ENCODE measurements at places on chromosomes 7 and 10.

DNA sequence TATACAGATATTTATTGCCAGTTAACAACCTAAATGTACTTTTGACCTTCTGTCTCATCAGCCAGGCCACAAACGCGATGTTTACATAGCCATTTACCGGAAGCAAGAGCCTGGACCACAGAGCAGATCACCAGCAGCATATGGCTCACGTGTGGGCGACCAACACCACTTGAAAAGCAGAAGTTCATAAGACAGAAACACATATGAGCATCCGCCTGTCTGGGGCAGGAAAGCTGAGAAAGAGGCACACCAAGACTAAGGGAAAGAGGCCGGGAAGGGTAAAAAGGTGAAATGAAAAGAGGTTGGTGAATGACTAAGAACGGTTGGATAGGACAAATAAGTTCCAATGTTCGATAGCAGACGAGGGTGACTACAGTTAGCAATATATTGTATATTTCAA is 1.3 kb downstream of the ABCB1 start:
- no peak for DNase-seq

DNA sequence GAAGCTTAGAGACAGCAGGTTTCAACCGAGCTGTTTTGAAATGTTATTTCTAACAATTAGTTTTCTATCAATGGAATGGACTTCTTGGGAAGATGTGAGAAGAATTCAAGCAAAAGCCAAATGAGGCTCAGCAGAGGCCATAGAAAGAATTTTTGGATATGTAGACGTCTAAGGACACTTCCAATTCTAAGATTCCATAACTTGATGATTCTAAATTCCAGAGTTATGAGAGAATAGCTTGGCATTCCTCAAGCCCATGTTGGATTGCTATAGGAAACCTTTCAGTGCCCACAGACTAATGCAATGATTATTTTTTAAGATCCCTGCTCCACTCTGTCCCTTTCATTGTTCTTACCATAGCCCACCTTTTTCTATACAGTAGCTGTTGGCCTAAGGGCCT is 77.2 kb upstream of the PALS2 start:
- DNase-seq: no peak

- DNase-seq: no peak
Observed at GRCh38 chr10:70567603-70568002, 34.9 kb downstream of the PRF1 start.

- DNase-seq: no peak
Observed at GRCh38 chr7:574661-575395, 55.2 kb upstream of the PDGFA start.

DNA sequence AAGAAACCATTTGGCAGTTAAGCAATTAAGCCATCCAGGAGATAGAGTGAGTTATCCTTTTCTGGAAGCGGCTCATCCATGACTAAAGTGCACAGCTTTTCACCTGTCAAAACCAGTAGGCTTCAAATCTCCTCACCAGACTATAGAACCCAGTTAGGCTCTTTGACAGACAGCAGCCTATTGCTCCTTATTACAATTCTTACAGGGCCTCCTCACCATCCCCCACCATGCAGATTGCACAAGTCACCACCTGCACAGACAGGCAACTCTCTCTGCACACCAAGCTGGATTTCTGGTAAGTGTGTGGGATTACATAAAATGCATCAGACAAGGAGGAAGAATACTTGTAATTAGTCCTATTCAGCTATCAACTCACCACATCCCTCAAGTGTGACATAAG is 301.6 kb downstream of the SNX13 start:
- no peak for DNase-seq

GRCh38 chr10:86648704-86649427 is 5.5 kb upstream of the OPN4 start:
- DNase-seq: no peak

GRCh38 chr10:111106081-111106480 is 29.3 kb downstream of the ADRA2A start:
- no peak for DNase-seq

DNA sequence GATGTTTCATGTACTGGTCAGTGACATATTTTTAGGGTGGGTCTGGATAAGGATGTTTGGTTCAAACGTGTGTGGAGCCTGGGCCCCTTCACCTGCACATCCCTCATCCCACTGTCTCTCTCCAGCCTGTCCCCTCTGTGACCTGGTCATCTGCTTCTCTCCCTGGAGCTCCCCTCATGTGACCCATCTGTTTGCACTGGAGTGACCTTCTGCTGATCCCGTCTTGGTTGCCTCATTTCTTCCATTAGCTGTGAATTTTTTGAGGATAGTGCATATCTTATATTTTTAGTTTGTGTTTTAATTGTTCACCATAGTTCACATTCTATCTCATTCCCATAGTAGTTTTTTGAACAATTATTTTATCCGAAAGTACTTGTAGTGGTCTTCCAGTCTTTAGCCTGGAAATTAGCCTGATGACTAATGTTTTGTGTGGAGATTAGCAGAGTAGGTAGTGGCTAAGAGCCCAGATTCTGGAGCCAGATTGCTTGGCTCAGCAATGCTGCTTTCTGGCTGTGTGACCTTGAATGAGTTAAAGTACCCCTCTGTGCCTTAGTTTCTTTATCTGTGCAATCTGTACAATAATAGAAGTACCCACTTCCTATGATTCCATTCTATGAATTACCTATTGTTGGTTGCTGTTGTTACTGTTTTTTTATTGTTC is 224.5 kb downstream of the LRMDA start:
- DNase-seq: no peak

- no peak for DNase-seq
Observed at GRCh38 chr10:71774916-71775702, 1.8 kb upstream of the VSIR start.

DNA sequence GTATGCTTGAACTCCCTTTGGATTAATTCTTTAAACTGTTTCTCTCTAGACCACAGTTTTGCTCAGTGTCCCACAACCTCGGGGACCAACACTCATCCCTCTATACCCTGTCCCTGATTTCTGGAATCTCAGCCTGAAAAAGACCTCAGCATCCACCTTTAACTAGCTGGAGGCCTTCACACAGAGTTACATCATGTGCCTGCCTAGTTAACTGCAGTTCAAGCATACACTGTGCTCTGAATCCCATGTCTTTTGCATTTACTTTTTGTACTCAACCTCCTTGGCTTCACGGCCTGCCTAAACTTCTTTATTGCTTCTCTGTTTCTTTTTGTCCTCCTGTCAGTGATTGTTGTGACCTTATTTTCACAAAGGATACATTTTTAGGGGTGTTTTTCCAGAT is 66.7 kb downstream of the PRKG1 start:
- no peak for DNase-seq

- no peak for DNase-seq
Observed at GRCh38 chr7:77989981-77990566, 191.5 kb downstream of the PHTF2 start.

DNA sequence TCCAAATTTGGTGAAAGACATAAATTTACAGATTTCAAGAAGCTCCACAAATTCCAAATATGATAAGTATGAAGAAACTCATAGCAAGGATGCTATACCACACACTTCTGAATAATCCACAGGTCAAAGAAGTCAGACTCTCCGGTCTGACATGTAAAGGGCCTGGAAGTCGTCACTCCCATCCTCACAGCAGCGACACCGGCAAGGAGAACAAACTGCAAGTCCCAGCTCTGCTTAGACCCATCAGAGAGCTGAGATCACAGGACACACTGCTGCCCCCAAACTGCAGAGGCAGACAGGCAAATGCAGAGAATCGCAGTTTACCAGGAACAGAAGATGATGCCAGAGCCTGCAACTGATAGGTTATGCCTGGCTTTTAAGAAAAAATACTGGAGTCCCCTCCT is 62.0 kb downstream of the AMZ1 start:
- DNase-seq: no peak

DNA sequence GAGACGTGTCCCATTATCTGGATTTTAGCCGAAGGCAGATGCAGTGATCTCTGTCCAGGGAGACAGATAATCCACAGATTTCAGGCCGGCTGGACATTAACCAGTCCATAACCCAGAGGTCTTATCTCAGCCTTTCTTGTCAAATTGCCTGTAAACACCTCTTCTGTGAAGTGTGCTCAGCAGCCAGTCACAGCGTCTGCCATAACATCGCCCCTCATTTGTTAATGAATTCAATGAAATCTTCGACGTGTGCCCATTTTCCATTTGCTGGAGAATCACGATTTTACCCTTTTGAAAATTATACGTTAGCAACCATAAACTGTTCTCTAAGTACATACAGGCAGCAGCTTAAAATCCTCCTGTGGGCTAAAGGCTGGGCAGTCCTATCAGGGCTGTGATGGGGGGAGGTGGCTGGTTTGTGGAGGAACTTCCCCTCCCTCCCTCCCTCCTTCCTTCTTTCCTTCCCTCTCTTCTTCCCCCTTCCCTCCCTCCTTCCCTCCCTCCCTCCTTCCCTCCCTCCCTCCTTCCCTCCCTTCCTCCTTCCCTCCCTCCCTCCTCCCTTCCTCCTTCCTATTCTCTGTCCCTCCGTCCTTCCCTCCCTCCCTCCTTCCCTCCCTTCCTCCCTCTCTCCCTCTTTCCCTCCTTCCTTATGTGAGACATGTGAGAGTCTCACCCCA is 26.6 kb upstream of the FAM20C start:
- DNase-seq: no peak

DNA sequence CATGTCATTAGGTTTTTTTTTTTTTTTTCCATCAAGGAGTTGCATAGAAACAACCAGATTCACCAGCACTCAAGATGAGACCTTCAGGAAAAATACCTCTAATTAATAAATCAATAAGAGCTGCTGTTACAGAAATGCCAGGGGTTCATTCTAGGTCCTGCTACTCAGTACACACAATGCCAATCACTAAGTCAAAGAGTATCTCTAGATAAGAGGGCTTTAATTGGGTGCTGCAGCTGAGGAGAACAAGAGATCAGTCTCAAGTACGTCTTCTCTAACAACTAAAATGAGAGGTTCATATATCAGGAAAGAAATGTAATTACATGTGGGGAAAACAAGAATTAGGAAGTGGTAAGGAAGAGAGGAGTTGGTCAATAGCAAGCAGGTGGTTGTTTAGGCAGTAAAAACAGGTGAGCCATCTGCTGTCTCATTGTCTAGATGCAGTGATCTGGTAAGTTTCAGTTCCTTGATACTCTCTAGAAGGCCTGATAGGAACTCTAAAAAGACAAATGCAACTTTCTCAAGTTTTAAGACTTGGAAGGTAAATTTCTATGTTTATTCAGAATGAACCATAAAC is 272.9 kb upstream of the ZWINT start:
- no peak for DNase-seq

DNA sequence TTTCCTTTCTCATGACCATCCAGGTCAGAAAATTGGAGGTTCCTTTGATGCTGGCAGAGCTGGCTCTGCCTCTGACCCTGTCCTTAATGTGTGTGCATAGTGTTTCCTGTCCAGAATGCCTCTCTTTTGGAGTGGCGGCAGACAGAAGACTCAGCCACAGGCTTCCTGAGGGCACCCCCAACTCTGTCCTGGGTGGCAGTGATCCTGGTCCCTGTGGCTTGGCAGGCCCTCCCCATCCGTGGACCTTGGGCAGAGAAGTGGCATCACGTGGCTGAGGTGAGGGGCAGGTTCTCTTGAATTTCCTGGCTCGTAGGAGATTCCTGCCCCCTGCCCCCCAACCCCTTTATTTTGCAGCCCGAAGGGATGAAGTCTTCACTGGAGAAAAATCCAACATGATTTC is 133.1 kb downstream of the RGS10 start:
- DNase-seq: no peak

DNA sequence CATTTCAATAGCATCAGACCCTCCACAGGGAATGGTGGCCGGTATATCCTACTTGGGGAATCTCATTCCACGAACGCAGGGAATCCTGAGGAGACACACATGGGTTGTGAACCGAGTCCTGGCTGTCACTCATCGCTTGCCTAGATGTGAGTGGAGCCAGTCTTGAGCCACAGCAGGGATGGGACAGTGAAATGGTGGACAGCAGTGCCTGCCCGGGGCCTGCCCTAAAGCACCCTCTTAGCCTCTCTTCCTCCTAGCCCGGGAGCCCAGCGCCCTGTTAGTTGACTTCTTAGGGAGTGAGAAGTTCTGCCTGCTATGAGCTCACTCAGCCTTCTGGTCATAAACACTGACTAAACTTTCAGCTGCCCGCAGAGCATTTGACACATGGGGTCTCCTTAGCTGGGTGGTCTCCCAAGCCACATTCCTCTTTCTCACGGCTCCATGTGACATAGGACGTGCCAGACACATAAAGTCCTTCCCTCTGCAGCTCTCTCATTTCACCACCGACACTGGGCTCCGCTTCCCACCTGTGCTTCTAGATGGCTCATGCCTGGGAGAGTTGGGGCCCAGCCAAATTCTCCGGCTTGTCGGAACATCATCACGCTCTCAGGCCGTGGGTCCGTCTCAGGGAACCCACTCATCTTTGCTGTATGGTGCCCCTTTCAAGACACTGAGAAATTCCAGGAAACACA is 60.9 kb downstream of the TCERG1L start:
- DNase-seq: no peak

- DNase-seq: no peak
Observed at GRCh38 chr10:129033790-129034272, 433.2 kb upstream of the MGMT start.

DNA sequence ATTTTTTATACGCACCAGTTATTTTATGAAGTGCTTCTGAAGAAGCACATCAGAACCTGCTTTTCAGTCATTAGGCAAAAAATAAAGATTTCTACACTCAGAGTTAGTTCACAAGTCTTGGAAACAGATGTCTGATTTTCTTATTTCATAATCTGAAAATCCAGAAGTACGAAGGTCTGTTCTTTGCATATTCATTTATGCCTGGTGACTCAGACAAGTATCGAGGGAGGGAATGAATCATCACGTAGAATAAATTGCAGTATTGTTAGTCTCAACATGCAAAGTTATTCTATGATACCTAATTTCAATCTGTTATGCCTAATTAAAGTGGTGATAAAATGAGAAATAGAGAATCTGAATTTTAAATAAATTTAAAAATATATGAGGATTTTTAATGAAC is 113.6 kb upstream of the SEM1 start:
- no peak for DNase-seq

- DNase-seq: no peak
Observed at GRCh38 chr10:21164687-21165086, 267.6 kb upstream of the NEBL start.

DNA sequence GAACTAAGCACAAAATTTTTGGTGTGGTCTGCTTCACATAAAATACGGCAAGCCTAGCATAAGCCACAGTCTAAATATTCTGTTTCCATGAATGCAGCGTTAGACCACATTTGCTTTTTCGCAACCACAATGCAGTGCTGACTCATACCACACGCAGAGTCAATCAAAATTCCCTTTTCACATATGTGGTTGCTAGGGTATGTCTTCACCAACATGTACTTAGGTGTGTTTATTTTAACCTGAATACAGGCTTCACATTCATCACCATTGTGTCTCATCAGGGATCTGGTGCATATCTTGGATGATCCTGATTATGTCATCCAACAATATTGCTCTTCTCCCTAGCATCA is 90.8 kb downstream of the CHN2 start:
- DNase-seq: no peak

- no peak for DNase-seq
Observed at GRCh38 chr10:90787393-90788198, 70.2 kb downstream of the HTR7 start.

- no peak for DNase-seq
Observed at GRCh38 chr10:78947226-78947625, 121.5 kb upstream of the ZMIZ1 start.
